ENCODE measurements at places on chromosomes 2 and 18.

DNA sequence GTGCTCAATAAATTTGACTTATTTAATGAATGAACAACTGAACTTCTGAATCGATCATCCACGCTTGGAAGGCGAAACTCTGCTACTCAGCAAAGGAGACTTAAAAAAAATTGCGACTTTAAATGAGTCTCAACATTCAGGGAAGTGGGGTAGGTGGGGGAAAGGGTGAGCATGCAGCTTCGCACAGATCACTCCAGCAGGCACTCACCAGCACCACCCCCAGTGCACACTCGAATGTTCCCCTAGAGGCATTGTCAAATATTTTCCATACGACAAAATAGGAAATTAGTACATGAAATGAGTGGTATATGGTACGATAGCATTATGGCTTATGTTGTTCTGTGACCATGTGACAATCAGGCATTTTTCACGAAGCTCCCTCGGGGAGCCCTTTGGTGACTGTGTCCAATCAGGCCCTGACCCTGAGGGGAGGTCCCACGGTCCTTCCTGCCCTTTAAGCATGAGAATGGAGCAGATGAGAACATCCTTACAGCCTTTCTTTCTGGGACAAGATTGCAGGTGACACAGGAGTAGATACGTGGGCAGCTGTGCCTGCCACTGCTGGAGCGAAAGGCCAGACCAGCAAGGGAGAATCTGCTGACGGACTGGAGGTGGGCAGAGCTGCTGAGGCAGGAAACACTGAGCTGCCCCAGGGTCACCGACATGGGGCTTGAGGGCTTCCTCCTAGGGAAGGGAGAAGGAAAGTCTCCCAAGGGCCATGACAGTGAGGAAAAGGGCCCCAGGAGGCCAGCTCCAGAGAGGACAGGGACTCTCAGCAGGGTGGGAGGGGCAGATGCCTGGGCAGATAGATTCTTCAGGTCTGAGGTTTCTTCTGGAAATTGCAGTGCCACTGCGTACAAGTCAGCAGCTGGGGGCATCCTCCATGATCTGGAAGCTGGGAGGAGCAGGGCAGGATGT, 101.3 kb upstream of the ID2 start:
- DNase-seq: no peak

DNA sequence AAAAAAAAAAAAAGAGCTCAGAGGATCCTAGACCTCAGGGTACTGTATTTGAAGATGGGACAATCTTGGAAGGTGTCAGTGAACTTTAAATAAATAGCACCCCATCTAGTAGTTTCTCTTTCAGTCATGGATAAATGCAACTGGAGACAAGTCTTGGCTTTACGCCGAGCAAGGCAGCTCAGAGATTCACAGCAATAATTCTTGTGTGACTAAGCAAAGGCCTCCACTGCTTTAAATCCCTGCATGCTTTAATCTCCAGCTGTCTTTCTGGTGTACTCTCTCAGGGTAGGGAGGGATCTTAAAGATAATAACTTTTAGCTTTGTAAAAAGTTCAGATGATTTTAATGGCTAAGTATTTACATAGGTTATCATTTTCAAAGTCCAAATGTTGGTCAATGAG, 36.3 kb downstream of the NRXN1 start:
- no peak for DNase-seq

DNA sequence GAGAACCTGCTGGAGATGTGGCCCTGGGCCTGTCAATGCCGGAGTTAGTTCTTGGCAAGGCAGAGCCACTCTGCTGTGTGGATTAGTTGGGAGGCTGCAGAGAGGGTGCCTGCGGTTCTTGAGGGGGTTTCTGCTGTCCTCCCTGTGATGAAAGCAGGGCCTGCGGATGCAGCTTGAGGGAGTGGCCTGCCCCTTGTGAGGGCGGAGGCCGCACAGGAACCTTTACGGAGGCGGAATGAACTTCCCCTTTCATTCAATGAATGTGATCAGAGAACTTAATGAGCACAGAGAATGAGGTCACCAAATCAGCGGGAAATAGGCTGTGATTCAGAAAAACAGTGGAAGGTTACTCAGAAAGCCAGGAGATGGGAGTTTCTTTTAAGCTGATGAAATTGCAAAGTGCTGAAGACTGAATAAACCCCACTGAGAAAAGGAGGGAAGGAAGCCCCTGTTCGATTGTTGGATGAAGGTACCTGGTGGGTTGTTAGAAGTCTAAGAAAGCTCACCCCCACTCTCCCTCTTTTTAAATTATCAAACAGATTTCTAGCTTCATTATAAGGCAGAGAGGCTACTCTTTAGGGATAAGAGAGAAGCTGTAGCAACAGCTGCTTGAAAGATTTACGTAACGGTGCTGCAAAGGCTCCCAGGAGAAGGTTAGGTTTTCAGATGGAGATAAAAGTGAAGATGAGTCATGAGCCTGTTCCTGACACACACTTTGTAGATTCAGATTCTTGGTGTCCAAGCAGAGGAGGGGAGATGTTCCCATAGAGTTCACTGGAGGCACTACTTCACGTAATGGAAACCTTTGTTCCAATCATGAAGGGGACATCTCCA, 47.4 kb downstream of the VWA3B start:
- no peak for DNase-seq

- no peak for DNase-seq
Observed at GRCh38 chr18:11902522-11903292, 5.4 kb downstream of the MPPE1 start.

GRCh38 chr2:159155320-159155719, 131.2 kb downstream of the WDSUB1 start:
- no peak for DNase-seq

GRCh38 chr2:86750240-86750839, 30.2 kb downstream of the RMND5A start:
- no peak for DNase-seq

GRCh38 chr2:37231241-37232130, at the start of the genes CEBPZ and NDUFAF7:
CEBPZ (minus strand) TSS chr2:37231596; CDS start chr2:37231567, 29 bp downstream.
NDUFAF7 (plus strand) TSS chr2:37231658; CDS start chr2:37231706, 48 bp downstream.
- DNase-seq: peak; percentile 84

DNA sequence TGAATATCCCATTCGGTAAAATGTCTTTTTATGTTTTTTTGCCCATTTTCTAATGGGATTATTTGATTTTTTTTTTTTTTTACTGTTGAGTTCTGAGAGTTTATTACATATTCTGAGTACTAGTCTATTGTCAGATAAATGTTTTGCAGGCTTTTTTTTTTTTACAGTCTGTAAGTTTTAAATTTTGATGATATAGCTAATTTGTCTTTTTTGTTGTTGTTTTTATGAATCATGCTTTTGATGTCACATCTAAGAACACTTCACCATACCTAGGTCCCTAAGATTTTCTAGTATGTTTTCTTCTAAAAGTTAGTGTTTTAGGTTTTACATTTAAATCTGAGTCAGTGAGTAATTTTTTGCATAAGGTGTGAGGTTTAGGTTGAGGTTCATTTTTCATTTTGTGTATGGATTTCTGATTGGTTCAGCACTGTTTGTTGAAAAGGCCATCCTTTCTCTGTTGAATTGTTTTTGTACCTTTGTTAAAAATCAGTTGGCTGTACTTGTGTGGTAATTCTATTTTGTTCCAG, 40.7 kb downstream of the PTPN4 start:
- DNase-seq: no peak

- DNase-seq: no peak
Observed at GRCh38 chr2:5442736-5443135, 249.4 kb upstream of the SOX11 start.

DNA sequence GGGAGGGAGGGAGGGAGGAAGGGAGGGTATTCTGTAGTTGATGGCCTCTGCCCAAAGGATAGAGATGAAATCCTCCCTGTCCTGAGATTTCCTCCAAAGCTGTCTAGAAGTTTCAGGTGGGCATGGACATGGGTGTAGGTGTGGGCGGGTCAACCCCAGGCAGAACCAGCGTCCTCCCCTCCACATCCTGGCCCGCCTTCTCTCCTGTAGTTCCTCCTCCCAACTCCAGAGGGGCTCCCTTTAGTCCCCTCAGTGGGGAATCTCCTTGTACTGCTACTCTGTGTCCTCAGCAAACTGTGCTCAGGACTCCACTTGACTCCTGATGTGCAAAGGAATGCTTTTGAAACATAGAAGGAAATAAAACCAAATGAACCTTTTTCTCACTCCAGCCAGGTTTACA, 88.1 kb downstream of the MRPS9 start:
- no peak for DNase-seq

DNA sequence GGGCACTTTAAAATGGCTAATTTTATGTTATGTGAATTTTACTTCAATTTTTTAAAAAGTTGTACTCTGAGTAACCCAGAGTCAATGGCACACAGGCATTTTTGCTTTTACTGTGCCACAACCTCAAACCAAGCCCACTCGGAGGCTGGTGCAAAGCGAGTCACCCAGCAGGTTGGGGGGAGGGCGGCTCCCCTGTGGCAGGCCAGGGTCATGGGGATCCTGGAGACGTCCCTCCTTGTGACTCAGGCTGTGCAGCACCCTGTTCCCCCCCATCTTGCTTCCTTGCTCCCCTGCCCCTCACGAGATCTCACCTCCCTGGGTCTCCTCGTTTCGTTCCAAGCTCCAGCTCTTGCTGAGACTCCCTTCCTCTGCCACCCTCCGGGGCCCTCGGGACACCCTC, 58.6 kb downstream of the POMC start:
- DNase-seq: no peak

DNA sequence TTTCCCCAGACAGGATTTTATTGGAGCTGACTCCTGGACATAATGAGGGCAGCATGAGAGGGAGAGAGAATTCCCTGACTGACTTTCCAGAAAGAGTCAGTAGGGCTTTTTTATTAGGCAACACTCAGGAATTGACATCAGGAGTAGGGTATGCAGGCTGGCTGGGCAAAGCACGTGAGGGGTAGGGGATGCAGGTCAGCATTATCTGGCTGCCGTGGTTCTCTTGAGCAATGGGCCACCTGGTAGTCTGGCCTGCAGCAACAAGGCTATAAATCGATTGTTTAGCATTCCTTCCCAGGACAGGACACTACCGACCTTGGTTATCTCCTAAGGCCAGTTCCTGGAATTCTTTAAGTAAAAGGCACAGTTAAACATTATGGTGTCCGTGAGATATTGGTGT, 160.8 kb upstream of the AGAP1 start:
- DNase-seq: no peak

GRCh38 chr2:221629468-221629867, 57.4 kb upstream of the EPHA4 start:
- DNase-seq: no peak

- DNase-seq: no peak
Observed at GRCh38 chr2:123495241-123495640, 529.8 kb upstream of the CNTNAP5 start.

DNA sequence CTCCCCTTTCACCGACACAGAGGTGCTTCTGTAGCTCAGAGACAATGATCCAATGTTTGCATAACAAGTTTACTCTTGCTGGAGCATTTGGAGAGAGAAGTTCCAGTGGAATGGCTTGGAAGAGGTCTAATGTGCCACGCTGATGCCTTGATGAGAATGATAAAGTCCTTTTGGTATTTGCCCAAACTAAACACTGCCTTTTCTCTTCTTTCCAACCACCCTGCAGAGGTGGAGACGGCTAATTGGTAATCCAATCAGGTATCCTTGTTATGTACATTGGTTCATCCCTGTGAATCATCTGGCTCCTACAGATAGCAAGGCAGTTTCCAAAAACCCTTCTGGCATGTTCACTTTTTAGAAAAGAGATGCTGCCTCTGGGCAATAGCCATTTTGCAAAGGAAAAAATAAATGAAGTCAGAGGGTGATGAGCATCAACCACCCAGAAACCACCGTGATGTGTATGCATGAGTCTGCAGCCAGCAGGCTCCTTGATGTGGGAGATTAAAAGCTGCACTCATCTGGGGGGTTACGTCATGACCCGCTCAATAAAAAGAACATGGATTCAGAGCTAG, 40.6 kb downstream of the KIAA2012 start:
- no peak for DNase-seq

DNA sequence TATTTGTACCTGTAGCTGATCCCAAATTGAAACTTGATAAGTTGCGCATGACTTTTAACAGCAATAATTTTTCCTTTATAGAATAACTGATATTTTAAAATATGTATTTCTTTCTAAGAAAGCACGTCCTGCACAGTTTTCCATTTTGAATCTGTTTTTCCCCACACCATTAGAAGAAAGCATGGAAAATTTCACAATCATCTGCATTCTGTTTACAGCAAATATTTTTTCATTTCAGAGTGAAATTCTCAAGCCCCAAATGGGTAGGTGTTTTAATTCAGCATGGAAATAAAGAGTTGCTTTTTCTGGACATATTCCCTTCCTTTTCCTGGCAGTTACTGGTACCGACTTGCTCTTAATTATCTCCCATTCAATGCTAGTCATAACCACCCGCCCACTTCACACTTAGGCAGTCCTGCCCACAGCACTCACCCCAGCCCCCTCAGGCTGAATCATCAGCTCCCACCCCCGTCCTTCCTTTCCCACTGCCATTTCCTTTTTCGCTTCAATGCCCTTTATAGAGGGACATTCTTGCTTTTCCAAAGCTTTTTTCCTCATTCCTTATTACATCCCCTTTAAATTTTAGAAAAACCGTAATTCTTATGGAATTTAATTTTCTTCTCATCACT, 89.2 kb upstream of the GLS start:
- DNase-seq: no peak

DNA sequence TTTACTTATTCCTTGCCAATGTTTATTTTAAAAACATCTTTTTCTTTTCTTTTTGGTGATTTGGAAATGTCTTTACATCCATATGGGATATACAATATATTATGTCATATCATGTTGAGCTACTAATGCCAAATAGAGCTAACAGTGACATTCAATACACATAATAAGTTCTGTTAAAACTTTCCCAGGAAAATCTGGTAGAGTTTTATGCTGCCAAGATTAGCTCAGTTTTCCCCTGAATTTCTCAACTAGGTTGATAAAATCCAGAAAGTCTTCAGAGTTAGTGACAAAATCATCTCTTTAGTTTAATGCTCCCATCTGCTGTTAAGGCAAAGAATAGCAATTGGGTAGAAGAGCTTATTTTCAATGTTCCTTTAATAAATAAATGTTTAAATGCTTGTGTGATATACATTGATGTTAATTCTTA, 9.9 kb downstream of the COL3A1 start:
- DNase-seq: no peak

DNA sequence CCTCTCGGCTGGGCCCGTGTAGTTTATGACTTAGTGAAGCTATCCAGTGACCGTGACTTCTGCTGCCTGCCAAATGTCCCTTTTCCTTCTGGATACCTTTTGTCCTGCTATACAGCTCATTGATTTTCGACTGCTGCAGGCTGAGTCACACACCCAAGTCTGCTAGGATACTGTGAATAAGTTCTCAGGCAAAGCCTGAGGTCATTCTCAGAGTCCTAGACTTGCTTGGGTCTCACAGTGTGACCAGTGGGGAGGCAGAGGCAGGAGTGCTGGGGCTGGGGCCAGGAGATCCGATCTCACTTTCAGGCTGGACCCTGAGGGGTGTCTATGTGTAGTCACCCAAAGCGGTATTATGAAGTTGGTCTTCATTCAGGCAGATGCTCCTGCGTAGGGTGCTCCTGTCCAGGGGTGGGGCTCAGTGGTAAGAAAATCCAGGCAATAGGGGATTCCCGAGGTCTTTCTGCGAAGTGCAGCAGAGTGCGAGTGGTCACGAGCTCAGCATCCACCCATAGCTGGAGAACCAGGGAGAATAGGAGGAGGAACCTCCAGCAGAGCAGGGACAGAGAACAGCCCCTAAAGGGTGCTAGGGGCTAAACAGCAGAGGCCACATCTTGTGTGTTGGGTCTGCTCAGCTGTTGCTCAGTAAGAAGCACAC, 268.6 kb upstream of the NCKAP5 start:
- DNase-seq: no peak

GRCh38 chr2:38653715-38654527, 12.0 kb upstream of the GALM start:
- no peak for DNase-seq
